SJCRH30 (cell line): ENCODE measurements at places on chromosomes 5 and 9. TPM values are rescaled to one million over a fixed set of nuclear protein-coding genes. Genes with fewer than 3 reads are reported as not detected.

The FGF10 gene
- 0.49 TPM in 1 of 2 replicates, not detected in the other for total RNA-seq

The IFNB1 gene
- not detected in 2 replicates for total RNA-seq

The ACSL6 gene
- total RNA-seq: not detected in 2 replicates

The INSL6 gene
- not detected in 2 replicates for total RNA-seq

DNA sequence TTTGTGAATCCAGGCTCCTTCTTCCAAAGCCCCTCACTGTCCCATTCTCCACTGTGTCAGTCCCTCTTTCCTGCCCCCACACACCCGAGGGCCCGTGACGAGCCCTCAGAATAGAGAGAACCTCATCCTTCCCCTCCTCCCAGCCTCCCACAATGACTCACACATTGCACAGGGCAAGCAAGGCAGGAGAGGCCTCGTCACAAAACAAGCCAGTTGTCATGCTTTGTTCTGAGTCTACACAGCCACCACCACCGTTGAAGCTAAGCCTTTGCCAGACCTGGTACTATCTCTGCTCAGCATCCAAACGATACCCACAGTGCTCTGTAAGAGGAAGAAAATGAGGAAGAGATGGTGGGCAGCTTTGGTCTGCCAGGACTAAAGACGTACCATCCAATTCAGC lies 142.2 kb upstream of the ZNF366 start:
- H3K27me3 ChIP-seq: no peaks in the 10 kb centered on the region
- no peak overlapping the region for H3K27ac ChIP-seq
- H3K4me3 ChIP-seq: no peak overlapping the region

DNA sequence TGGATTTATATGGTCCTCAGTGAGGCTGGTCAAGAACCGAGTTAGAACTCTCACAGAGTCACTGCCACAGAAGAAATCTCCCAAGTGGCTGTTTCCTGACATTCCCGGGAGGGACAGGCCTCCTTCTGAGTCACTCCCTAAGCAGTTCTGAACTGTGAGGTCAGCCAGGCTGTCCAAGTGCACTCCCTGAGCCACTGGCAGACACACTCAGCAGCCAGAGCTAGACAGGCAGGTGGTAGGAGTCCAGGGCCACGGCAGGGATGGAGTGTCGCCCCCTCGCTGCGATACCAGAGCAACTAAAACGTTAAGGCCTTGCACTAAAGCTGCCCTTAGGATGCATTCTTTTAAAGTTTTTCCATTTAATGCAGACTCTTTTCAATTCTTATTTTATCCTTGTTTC lies 3.4 kb downstream of the IL4 start:
- no peak overlapping the region for H3K4me3 ChIP-seq
- no peaks in the 10 kb centered on the region for H3K27me3 ChIP-seq
- peak; percentile 57 for DNase-seq
- peaks cover 6% of the 10 kb centered on the region; the same call in 1 of the 2 replicates for H3K4me1 ChIP-seq

DNA sequence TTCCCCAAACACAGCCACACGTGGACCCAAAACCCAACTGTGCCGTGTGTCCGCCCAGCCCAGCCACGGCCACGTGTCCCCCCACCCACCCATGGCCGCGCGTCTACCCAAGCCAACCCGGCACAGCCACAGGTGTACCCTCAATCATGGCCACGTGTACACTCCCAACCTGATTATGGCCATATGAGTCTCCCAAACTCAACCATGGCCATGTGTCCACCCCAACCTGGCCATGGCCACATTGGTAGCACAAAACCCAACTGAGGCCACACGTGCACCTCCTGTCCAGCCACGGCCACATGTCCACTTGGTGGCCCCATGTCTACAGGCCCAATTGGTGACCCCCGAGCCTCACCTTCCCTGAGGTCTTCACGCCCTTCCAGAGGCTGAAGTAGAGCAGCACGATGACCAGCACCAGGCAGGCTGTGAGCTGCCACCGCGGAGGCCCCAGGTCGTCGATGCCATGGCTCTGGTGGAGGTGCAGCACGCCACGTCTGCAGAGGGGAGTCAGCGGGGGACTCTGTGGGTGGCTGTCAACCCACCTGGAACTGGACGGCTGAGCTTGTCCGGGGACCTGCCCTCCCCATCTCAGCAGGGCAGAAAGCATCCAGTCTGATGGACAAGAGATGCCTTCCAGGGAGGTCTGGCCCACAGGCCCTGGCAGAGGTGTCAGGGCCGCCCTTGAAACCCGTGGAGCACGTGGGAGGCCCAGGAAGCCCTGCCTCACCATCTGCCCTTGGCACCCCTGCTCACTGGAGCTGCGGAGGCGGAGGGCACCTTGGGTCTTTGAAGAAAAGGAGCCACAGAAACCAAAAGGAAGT lies 23.5 kb downstream of the SLC6A3 start:
- H3K36me3 ChIP-seq: no peaks in the 10 kb centered on the region
- H3K4me3 ChIP-seq: no peak overlapping the region
- no peaks in the 10 kb centered on the region for H3K27me3 ChIP-seq
- no peaks in the 10 kb centered on the region for H3K4me1 ChIP-seq
- no peak for DNase-seq
- H3K27ac ChIP-seq: no peak overlapping the region

The PAX5 gene
- total RNA-seq: 3.0 and 3.4 TPM in 2 replicates

GRCh38 chr5:156376751-156377150 lies 49.8 kb downstream of the SGCD start:
- no peaks in the 10 kb centered on the region for H3K27me3 ChIP-seq
- H3K36me3 ChIP-seq: no peaks in the 10 kb centered on the region
- H3K4me1 ChIP-seq: no peaks in the 10 kb centered on the region
- DNase-seq: no peak
- H3K4me3 ChIP-seq: no peak overlapping the region

- no peak overlapping the region for H3K27ac ChIP-seq
- H3K4me3 ChIP-seq: no peak overlapping the region
- no peaks in the 10 kb centered on the region for H3K36me3 ChIP-seq
- no peaks in the 10 kb centered on the region for H3K4me1 ChIP-seq
- H3K27me3 ChIP-seq: no peaks in the 10 kb centered on the region
Observed at GRCh38 chr9:81513059-81513458, 176.3 kb downstream of the TLE1 start.

The SPATA31E1 gene
- not detected in 2 replicates for total RNA-seq

The FOXI1 gene
- total RNA-seq: not detected in 2 replicates

The ADAMTS2 gene
- not detected in 2 replicates for total RNA-seq

- H3K27ac ChIP-seq: no peak overlapping the region
- H3K4me3 ChIP-seq: no peak overlapping the region
- H3K36me3 ChIP-seq: no peaks in the 10 kb centered on the region
- H3K27me3 ChIP-seq: no peaks in the 10 kb centered on the region
- H3K4me1 ChIP-seq: no peaks in the 10 kb centered on the region
Observed at GRCh38 chr5:67414712-67415111, 218.1 kb upstream of the CD180 start.

DNA sequence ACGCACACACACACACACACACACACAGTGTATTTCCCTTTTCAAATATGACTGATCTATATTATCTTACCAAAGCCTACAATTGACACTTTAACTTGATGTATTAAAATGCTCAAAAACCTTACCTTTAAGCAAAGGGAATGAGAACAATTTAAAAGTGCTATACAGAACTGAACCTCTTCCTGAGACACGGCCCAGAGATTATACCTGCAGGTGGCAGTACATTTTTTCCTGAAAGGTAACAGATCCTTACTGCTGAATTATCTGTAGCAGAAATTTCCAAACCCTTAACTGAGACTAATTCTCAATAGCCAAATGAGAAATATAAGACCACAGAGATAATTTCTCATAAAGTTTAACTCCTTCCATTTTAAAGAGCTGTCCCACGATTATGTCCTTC lies 91.1 kb downstream of the MYO10 start:
- H3K27ac ChIP-seq: no peak overlapping the region
- no peaks in the 10 kb centered on the region for H3K4me1 ChIP-seq
- H3K36me3 ChIP-seq: no peaks in the 10 kb centered on the region
- H3K27me3 ChIP-seq: no peaks in the 10 kb centered on the region
- no peak overlapping the region for H3K4me3 ChIP-seq
- DNase-seq: no peak

The CSF1R gene
- 0.06 and 0.13 TPM in 2 replicates for total RNA-seq

GRCh38 chr5:6780802-6781391 lies 67.7 kb downstream of the TENT4A start:
- H3K4me3 ChIP-seq: no peak overlapping the region
- H3K36me3 ChIP-seq: no peaks in the 10 kb centered on the region
- peak; percentile 26 for DNase-seq

GRCh38 chr9:101693546-101694336 lies 44.7 kb downstream of the GRIN3A start:
- no peaks in the 10 kb centered on the region for H3K4me1 ChIP-seq
- peaks cover 4% of the 10 kb centered on the region for H3K27me3 ChIP-seq
- no peaks in the 10 kb centered on the region for H3K36me3 ChIP-seq
- no peak for DNase-seq

- peak overlapping the region; percentile 69 for H3K27ac ChIP-seq
- DNase-seq: peak; percentile 88
- no peaks in the 10 kb centered on the region for H3K27me3 ChIP-seq
- H3K4me1 ChIP-seq: peaks cover 40% of the 10 kb centered on the region
Observed at GRCh38 chr5:141508798-141509611, 20.1 kb downstream of the PCDHGC5 start.

The WNT8A gene
- total RNA-seq: not detected in 2 replicates

DNA sequence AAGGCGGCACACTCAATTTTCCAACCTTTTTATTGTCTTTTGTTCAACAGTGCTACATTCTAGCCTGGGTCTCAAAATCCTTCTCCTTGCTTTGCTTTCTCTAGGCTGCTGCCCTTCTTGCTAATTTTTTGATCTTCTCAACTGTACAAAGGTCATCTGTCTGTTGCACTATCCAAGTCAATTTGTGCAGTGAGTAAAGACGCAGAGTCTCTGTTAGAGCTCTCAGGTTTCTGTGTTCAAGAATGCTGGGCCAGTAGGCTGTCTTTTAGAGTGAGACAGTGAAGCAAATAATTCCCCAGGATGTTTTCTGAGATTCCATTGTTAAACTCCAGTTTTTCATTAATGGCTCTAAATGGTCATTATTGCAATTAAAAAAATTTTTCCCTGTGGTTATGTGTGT lies 255.7 kb upstream of the ACTBL2 start:
- H3K36me3 ChIP-seq: no peaks in the 10 kb centered on the region
- H3K27ac ChIP-seq: no peak overlapping the region
- no peaks in the 10 kb centered on the region for H3K27me3 ChIP-seq
- no peak for DNase-seq
- peaks cover 16% of the 10 kb centered on the region for H3K4me1 ChIP-seq
- no peak overlapping the region for H3K4me3 ChIP-seq

The KLF4 gene
- total RNA-seq: 3.8 and 3.9 TPM in 2 replicates

DNA sequence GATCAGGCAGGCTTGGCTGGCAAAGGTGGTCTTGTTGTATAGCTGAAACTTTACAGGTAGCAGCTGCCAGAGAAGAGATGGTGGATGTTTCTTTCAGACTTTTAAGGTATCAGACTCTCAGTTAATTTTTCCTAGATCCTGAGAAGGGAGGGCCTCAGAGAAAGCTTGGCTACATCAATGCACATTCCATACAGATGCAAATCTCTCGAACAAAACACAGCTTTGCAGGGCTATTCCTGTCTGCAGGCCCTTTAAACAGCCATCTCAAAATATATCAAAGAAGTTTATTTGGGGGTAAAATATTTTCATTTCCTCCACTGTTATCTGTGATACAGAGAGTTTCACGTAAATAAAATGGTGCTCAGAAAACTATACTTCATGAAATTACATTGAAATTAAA lies 1584.4 kb downstream of the EFNA5 start:
- no peak overlapping the region for H3K27ac ChIP-seq
- H3K4me1 ChIP-seq: no peaks in the 10 kb centered on the region
- DNase-seq: no peak

GRCh38 chr9:79408617-79409016 lies 163.1 kb upstream of the TLE4 start:
- H3K27ac ChIP-seq: no peak overlapping the region
- no peaks in the 10 kb centered on the region for H3K36me3 ChIP-seq
- H3K4me1 ChIP-seq: no peaks in the 10 kb centered on the region
- H3K4me3 ChIP-seq: no peak overlapping the region
- H3K27me3 ChIP-seq: no peaks in the 10 kb centered on the region

- H3K36me3 ChIP-seq: no peaks in the 10 kb centered on the region
- DNase-seq: no peak
- peaks cover 32% of the 10 kb centered on the region for H3K4me1 ChIP-seq
Observed at GRCh38 chr9:115374724-115375268, 256.8 kb upstream of the TNC start.

The SUSD3 gene
- total RNA-seq: not detected in 2 replicates

DNA sequence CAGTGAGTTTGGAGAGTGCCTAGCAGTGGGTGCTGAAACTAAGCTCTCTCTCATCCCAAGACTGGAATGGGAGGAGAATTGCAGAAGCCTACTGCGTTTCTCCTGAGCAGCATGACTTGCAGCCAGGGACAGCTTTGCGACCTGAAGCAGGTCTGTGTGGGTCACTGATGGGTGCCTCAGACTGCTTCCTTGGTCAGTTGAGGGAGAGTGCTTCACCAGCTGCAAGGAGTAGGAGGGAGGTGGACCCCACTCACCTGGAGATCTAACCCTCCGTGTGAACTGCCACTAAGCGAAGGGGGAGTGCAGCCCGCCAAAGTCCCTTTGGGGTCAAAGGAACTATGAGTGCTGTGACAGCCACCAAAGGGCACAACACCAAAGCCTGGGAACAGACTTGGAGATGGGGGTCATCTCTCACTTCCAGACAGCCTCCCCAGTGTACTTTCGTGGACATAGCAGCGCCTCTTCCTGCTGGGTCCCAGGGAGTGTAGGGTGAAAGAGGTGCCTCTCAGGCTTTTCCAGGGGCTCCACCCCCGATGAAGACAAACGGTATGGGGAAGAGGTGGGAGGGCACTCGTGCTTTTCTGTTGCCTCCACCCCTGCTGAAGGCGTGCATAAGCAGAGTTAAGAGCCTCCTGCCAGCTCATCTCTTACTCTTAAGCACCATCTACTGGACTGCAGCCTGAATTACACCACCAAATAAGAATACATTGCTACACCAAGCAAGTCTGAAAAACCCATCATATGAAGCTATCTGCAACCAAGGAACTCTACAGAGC lies 34.3 kb upstream of the MACIR start:
- H3K4me1 ChIP-seq: no peaks in the 10 kb centered on the region
- no peak overlapping the region for H3K27ac ChIP-seq
- H3K36me3 ChIP-seq: no peaks in the 10 kb centered on the region

DNA sequence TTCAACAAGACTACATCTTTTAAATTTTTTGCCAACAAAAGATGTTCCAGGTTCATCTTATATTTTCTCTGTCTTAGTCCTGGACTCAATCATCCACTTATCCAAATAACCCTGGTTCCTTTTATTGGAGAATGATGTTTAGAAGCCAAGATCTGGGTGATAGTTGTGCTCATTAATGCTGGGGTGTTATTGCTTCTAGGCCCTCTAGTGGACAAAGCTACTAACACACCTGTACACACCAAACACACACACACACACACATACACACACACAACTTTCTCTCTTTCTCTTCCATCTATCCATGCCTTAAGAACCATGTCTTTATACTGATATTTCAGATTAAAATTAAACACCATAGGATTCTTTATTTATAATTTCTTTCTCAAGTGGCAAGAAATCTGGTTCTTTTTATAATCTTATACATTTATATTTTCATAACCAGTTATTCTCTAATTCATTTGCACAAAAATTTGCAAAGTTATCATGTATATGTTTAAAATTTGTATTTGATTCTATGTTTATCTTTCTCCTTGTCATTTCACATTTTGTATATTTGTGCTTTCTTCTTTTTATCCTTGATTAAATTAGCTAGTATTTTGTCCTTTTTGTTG lies 179.1 kb upstream of the SMIM23 start:
- H3K27me3 ChIP-seq: no peaks in the 10 kb centered on the region; the same call in 1 of the 2 replicates
- H3K27ac ChIP-seq: no peak overlapping the region
- DNase-seq: peak; percentile 40
- no peaks in the 10 kb centered on the region for H3K36me3 ChIP-seq
- H3K4me3 ChIP-seq: no peak overlapping the region

The SPACA9 gene
- 0.59 and 0.76 TPM in 2 replicates for total RNA-seq

GRCh38 chr5:11909471-11909870 lies 5.2 kb upstream of the CTNND2 start:
- H3K27ac ChIP-seq: no peak overlapping the region
- DNase-seq: no peak
- no peaks in the 10 kb centered on the region for H3K36me3 ChIP-seq
- H3K4me3 ChIP-seq: no peak overlapping the region
- no peaks in the 10 kb centered on the region for H3K27me3 ChIP-seq
- no peaks in the 10 kb centered on the region for H3K4me1 ChIP-seq
